ENCODE measurements at places on chromosomes 12 and 14.

GRCh38 chr14:23930742-23931141 lies 22.8 kb upstream of the DHRS4 start:
- no peaks in the 10 kb centered on the region for H3K4me1 ChIP-seq
- no peaks in the 10 kb centered on the region for H3K36me3 ChIP-seq
- peak; percentile 24 for DNase-seq
- no peak overlapping the region for H3K4me3 ChIP-seq
- H3K27ac ChIP-seq, result no peak overlapping the region

DNA sequence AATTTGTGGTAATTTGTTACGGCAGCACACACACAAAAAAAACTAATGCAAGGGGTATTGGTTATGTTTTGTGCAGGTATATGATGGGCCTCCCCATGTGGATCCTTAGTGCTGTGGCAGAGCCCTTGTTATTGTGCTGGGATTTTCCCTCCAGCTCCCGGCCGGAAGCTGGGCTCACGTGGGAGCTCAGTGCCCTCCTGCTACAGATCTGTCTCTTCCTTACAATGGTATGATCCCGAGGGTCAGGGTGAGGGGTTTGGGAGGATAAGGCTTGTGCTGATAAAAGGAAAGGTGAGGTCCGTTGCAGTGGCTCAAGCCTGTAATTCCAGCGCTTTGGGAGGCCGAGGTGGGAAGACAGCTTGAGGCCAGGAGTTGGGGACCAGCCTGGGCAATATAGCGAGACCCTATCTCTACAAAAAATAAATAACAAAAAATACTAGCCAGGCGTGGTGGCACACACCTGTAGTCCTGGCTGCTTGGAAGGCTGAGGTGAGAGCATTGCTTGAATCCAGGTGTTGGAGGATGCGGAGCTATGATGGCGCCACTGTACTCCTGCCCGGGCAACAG lies 861 bp upstream of the SLC48A1 start:
- DNase-seq, result no peak
- no peaks in the 10 kb centered on the region for H3K4me1 ChIP-seq
- H3K4me3 ChIP-seq, result no peak overlapping the region
- H3K27me3 ChIP-seq, result no peaks in the 10 kb centered on the region

DNA sequence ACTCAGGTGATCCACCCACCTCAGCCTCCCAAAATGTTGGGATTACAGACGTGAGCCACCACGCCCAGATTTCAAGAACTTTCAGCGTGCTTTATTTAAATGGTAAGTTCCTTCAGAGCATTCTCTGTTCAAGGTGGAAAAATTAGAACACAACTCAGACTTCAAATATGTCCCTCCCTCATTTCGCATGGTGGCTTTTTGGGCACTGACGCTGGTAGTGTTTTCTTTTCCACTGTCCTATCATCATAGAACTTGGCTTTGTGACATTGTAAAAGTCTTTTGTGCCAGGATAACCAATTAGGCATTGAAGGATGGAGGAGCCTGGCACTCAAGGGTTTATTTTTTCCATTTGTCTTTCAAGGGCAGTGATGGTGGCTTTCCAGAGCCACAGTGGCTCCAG lies 190.8 kb downstream of the NUAK1 start:
- no peaks in the 10 kb centered on the region for H3K36me3 ChIP-seq
- no peak for DNase-seq
- H3K4me1 ChIP-seq, result no peaks in the 10 kb centered on the region
- no peaks in the 10 kb centered on the region for H3K27me3 ChIP-seq

GRCh38 chr12:45638386-45638785 lies 91.1 kb upstream of the ARID2 start:
- DNase-seq, result no peak
- H3K27ac ChIP-seq, result no peak overlapping the region
- H3K4me3 ChIP-seq, result no peak overlapping the region

- no peaks in the 10 kb centered on the region for H3K27me3 ChIP-seq
- H3K4me1 ChIP-seq, result no peaks in the 10 kb centered on the region
- DNase-seq, result peak; percentile 42
- H3K27ac ChIP-seq, result no peak overlapping the region
Observed at GRCh38 chr12:84757978-84758377, 154.6 kb downstream of the SLC6A15 start.

DNA sequence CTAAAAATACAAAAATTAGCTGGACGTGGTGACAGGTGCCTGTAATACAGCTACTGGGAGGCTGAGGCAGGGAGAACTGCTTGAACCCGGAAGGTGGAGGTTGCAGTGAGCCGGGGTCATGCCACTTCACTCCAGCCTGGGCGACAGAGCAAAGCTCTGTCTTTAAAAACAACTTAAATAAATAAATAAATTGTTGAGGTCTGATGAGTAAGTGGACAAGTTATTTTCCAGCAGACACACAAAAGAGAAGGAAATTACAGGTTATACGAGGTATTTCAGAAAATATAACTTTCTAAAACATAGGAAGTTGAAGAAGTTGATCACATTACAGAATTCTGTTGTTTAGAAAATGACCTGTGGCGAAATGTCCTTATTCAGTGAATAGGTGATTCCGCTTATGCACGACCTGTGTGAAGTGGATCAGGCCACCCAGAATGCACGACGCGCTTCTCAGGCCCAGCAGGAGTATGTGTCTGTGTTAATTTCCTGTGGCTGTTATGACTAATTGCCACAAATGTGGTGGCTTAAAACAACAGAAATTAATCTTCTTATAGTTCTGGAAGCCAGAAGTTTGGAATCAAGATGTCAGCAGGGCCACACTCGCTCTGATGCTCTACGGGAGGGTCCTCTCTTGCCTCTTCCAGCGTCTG lies 38.1 kb downstream of the P2RX7 start:
- no peaks in the 10 kb centered on the region for H3K36me3 ChIP-seq
- H3K4me3 ChIP-seq, result no peak overlapping the region
- no peak overlapping the region for H3K27ac ChIP-seq
- H3K4me1 ChIP-seq, result no peaks in the 10 kb centered on the region
- no peaks in the 10 kb centered on the region for H3K27me3 ChIP-seq

DNA sequence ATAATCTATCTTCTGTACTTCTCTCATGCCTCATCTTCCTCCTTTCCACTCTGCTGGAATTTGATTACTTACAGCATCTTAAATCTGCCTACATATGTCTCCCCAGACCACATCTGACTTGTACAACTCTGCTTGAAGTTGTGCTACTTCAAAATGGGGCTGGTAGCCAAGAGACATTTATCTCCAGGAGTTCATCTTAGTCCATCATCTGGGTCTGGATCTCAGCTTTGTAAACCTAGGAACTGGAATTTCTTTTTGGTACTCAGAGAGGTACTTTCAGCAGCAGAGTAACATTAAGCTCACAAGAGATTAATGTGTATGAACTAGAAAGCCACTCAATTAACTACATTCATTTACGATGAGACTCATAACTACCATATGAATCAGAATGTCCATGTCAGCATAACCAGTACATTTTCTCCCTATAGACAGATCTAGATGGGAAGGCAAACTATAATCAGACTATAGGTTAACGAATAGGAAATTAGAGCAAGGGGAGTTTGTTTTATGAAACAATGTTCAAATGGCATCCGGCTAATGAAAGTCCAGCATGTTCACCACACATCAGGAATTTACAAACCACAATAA lies 178.8 kb downstream of the CEP128 start:
- no peaks in the 10 kb centered on the region for H3K27me3 ChIP-seq
- H3K4me1 ChIP-seq, result no peaks in the 10 kb centered on the region
- H3K4me3 ChIP-seq, result no peak overlapping the region
- H3K36me3 ChIP-seq, result no peaks in the 10 kb centered on the region

DNA sequence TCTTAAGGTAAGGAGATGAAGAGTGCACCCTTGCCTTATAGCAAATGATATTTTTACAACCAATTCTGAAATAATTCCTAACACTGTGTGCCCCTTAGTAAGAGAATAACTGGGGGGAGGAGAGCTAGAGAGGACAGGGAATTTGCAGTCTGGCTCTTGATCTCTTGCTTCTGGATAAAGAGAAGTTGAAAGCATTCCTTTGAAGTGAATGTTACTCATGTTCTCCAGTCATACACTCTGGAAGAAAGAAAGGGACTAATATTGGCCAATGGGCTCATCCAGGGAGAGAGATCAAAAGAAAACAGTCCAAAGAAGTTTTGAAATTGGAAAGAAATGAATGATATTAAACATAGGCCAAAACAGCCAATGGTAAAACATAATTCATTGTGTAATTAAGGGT lies 25.3 kb downstream of the C12orf75 start:
- peaks cover 97% of the 10 kb centered on the region for H3K4me1 ChIP-seq
- no peak for DNase-seq
- no peaks in the 10 kb centered on the region for H3K27me3 ChIP-seq
- peak overlapping the region; percentile 58 for H3K27ac ChIP-seq

DNA sequence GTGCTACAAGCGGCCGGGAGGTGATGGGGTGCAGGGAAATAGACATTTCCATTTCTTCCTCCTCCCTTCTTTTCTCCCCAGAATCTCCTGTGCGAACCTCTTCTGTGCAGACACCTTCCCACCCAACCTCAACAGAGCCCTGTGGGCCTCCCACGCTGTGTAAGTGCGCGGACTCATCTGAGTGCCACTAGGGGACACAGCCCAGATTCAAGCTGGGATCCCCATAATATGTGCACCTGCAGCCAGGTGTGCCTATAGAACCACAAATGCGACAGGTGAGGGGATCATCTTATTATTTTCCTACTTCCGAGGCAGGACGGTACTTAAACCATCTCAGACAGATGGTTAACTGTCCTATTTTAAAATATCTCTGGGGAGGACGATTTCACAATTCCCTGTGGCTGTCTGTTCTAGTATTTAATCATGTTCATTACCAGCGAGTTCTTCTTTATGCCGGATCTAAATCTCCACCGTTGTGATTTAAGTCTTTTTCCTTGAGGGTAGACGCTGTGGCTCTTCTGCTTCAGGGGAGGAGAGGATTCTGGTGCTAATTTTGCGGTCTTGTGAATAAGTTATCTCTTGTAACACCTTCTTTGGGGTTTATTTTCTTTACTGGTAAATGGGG lies 17.2 kb upstream of the CACNA1C start:
- peaks cover 20% of the 10 kb centered on the region for H3K4me1 ChIP-seq
- no peak overlapping the region for H3K27ac ChIP-seq
- H3K36me3 ChIP-seq, result no peaks in the 10 kb centered on the region
- no peaks in the 10 kb centered on the region for H3K27me3 ChIP-seq

GRCh38 chr12:5280086-5280485 lies 151.8 kb upstream of the NTF3 start:
- no peaks in the 10 kb centered on the region for H3K4me1 ChIP-seq
- H3K27ac ChIP-seq, result no peak overlapping the region
- no peaks in the 10 kb centered on the region for H3K27me3 ChIP-seq
- DNase-seq, result no peak

DNA sequence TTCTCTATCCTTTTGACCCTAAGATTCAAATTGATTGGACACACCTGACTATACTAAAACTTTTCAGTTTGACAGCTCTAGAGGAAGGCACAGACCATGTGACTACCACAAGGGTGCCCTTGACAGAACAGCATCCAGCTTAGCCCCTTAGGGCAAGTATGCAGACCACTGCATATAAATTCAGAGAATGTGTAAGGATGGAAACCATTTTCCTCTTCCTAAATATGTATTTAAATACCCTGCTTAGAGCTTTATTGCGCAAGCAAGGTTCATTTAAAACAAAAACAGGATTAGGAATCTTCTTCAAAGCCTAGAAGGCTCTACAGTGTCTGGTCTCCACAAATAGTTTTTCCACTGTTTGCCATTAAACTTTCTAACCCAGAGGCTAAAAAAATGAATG lies 202.8 kb downstream of the MED13L start:
- no peak for DNase-seq
- no peak overlapping the region for H3K27ac ChIP-seq
- no peaks in the 10 kb centered on the region for H3K27me3 ChIP-seq
- peaks cover 20% of the 10 kb centered on the region for H3K4me1 ChIP-seq
- no peak overlapping the region for H3K4me3 ChIP-seq

- peaks cover 14% of the 10 kb centered on the region for H3K4me1 ChIP-seq
- DNase-seq, result no peak
- peak overlapping the region; percentile 68 for H3K27ac ChIP-seq
- no peaks in the 10 kb centered on the region for H3K27me3 ChIP-seq
- no peak overlapping the region for H3K4me3 ChIP-seq
Observed at GRCh38 chr14:75711105-75711795, 50.2 kb downstream of the TTLL5 start.

GRCh38 chr14:92459030-92459949 lies 54.3 kb upstream of the RIN3 start:
- H3K27ac ChIP-seq, result no peak overlapping the region
- no peak for DNase-seq
- no peaks in the 10 kb centered on the region for H3K36me3 ChIP-seq
- peaks cover 4% of the 10 kb centered on the region for H3K4me1 ChIP-seq
- H3K4me3 ChIP-seq, result no peak overlapping the region

- peak overlapping the region; percentile 58 for H3K27ac ChIP-seq
- H3K4me3 ChIP-seq, result peak overlapping the region; percentile 10
- DNase-seq, result no peak
- H3K4me1 ChIP-seq, result peaks cover 20% of the 10 kb centered on the region
- H3K36me3 ChIP-seq, result no peaks in the 10 kb centered on the region
- H3K27me3 ChIP-seq, result no peaks in the 10 kb centered on the region
Observed at GRCh38 chr14:72617391-72618031, 276.4 kb downstream of the DPF3 start.

DNA sequence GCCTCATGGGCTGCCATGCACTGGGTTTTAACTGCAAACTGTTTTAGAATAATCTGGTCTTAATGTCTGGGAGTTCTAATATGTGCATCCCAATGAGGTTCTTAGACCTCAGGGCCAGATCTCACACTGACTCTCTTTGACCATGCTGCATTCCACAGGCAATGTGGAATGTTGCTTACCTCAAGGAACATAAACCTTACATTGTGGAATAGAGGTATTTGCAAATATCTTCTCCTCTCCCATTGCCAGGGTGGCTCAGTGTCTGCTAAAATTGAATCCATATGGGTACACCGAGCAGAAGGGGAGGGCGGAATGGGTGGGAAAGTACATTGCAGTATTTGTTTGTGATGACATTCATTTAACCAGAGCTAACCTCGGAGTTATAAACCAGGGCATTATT lies 78.6 kb downstream of the CHST11 start:
- H3K27ac ChIP-seq, result no peak overlapping the region
- H3K27me3 ChIP-seq, result no peaks in the 10 kb centered on the region
- no peaks in the 10 kb centered on the region for H3K4me1 ChIP-seq
- DNase-seq, result no peak
- H3K4me3 ChIP-seq, result no peak overlapping the region
- H3K36me3 ChIP-seq, result no peaks in the 10 kb centered on the region

- DNase-seq, result peak; percentile 48
- H3K27me3 ChIP-seq, result no peaks in the 10 kb centered on the region
- H3K36me3 ChIP-seq, result no peaks in the 10 kb centered on the region
- H3K27ac ChIP-seq, result no peak overlapping the region
Observed at GRCh38 chr12:131281016-131281415, 327.3 kb downstream of the ADGRD1 start.

DNA sequence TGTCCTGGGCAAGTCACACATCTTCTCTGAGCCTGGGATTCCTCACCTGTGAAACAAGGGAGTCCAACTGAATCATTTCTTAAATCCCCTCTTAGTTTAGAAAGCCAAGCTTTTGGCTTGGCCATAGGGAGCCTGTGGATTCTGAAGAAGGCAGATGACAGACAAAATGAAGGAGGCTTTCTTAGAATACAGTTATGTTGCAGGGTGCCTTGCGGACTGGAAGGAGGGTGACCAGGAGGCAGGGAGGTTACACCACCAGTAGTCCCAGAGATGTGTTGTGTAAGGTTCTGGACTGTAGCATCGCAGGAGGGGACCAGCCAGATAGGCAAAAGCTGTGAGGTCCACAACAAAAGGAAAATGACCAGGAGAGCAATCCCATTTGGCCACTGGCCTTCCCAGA lies 8.2 kb upstream of the ACVR1B start:
- no peak overlapping the region for H3K27ac ChIP-seq
- H3K4me3 ChIP-seq, result no peak overlapping the region
- DNase-seq, result no peak
- no peaks in the 10 kb centered on the region for H3K27me3 ChIP-seq
